ENCODE measurements at places on chromosomes 7 and 10.

DNA sequence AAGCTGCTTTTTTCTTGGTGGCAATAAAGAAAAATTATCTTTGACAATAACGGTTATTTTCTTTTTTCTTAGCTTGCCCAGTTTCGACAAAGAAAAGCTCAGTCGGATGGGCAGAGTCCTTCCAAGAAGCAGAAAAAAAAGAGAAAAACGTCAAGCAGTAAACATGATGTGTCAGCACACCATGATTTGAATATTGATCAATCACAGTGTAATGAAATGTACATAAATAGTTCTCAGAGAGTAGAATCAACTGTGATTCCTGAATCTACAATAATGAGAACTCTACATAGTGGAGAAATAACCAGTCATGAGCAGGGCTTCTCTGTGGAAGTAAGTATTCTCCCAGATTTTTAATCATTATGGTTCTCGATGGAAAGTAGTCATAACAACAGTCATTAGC lies 33.0 kb downstream of the AKAP9 start:
- no peak for DNase-seq

DNA sequence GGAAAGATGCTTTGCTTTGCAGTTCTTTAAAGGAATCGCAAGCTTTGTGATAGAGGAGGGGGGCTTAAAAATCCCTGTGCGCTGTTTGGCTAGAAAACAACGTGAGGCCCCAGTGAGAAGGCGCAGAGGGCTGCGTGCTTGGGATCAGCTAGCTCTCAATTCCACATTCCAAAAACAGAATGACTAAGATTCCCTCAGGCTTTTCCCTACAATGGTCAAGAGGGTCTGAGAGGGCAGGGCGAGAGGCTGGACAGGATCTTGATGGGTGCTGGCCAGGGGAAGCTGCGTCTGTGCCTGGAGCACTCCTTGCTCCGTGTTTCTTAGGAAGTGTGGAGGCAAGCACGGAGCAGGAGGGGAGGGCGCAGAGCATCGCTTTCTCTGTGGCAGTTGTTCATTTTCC lies 72.1 kb upstream of the INHBA start:
- DNase-seq, result no peak

DNA sequence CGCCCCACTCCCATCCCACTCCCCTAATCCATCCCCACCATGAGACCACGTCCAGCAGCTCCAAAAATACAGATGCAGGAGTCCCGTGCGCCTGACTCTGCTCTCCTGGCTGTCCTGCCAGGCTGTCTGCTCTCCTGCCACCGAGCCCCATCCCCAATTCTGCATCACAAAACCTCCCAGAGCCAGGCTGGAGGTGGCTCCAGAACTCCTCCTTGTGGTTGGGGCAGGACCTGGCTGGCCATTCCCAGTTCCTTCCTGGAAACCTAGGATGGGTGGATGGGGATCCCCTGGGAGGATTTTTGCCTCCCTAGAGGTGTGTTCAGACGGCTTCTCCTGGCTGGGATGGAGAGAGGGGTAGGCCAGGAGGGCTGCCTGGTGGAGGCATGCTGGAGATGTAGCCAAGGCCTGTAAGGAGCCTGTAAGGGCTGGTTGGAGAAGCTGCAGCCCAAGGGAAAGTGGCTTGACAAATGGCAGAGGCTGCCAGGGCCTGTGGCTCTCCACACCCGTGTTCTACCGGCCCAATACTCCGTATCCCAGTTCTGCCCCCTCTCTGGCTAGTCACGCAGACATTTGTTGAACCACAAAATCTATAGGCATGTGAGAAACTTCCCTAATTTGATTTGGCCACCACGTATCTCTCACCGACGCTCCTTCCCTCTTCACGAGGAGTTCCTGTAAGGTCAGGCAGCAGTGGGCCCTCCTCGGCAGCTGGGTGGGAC lies 99.3 kb downstream of the ARHGAP22 start:
- peak; percentile 11 for DNase-seq

DNA sequence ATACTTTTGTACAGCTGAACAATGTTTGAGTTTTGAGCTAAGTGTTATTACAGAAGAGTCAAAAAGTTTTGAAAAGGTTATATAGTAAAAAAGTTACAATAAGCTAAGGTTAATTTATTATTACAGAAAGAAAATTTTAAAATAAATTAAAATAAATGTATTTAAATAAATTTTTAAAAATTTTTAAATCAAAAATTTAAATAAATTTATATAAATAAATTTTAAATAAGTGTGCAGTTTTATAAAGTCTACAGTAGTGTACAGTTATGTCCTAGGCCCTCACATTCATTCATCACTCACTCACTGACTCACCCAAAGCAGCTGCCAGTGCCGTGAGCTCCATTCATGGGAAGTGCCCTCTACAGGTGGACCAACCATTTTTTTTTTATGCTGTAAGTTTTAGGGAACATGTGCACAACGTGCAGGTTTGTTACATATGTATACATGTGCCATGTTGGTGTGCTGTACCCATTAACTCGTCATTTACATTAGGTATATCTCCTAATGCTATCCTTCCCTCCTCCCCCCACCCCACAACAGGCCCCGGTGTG lies 462.9 kb upstream of the ZMIZ1 start:
- no peak for DNase-seq

DNA sequence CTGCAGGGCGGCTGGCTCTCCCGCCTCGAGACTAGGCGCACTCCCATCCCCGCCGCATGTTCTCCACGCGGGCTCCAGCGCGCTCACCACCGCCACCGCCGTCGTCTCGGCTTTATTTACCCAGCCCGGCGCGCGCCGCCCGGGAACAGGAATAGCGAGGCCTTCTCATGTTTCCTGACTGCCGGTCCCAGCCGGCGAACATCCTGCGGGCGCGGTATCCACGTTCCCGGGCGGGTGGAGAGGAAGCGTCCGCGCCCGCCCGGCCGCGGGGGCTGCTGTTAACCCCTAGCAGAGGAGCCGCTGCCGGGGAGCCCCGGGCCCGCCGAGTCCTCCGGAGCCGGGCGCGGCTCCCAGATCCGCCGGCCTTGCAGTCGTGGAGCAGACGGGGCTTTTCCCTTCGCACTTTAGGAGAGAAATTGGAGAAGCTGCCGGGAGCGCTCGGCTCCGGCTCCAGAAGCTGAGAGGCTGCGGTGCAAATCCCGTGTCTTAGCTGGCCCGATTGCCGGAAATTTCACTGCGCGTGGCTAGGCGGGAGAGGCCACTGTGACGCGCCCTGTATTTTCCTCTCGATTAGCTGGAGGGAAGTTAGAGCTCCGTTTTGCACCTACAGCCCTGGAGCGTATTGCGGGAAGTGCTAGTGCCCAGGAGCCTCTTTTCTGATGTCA lies at the start of gene MKX:
TSS of gene MKX (minus strand) at position 88 of the 665 bp plus-strand sequence. CDS start 2,404 bp downstream, outside the sequence.
- DNase-seq, result peak; percentile 20

DNA sequence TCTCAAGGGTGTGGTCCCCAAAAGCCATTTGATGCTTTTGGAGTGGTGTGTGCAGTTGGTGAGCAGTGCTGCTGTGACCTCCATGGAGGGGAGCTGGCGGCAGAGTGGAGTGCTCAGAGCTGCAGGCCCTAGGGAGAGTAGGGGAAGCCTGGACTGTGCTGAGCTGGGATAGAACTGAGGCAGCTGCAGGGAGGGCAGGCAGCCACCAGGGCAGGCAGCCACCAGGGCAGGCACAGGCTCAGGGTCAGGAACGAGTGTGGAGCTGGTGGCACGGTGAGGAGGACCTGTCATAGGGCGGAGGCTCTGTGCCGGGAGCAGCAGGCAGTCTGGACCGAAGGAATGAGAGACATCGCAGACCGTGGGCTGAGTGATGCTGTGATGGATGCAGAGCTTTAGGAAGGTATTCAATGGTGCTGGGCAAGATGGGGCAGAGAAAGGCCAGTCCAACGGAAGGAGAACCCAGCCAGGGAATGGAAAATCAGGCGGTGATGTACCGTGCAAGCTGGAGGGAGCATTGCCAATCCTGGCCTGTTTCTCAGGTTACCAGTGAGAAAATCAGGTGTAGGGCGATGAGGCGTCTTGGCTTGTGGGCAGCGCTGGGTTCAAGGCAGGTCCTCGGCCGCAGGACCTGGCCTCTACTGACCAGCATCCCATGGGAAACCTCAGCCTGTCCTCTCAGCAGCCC lies 152.6 kb downstream of the CAMK1D start:
- DNase-seq, result no peak

- DNase-seq, result no peak
Measured at GRCh38 chr10:3272300-3272699, 99.7 kb upstream of the PITRM1 start.

DNA sequence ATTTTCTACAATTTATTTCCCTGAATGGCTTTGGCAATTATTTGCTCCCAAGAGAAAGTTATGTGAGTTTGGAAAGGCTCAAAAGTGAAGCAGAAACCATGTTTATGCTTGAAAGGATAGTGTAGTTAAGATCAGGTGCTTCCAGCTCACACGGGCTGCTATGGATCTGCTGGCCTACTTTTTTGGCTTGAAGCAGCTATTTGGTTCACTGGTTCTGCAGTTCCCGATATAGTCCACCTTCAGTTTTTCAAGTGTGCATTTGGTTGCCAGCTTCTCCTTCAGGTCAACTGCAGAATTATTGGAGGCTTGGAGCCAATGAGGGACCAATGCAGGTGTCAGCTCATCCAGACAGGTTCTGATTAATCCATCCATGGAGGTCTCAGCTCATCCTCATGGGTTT lies 484.3 kb upstream of the SEMA3A start:
- DNase-seq, result no peak

- no peak for DNase-seq
Measured at GRCh38 chr10:60549686-60550085, 160.0 kb upstream of the ANK3 start.

- no peak for DNase-seq
Measured at GRCh38 chr7:33733870-33734650, 171.3 kb upstream of the BMPER start.

DNA sequence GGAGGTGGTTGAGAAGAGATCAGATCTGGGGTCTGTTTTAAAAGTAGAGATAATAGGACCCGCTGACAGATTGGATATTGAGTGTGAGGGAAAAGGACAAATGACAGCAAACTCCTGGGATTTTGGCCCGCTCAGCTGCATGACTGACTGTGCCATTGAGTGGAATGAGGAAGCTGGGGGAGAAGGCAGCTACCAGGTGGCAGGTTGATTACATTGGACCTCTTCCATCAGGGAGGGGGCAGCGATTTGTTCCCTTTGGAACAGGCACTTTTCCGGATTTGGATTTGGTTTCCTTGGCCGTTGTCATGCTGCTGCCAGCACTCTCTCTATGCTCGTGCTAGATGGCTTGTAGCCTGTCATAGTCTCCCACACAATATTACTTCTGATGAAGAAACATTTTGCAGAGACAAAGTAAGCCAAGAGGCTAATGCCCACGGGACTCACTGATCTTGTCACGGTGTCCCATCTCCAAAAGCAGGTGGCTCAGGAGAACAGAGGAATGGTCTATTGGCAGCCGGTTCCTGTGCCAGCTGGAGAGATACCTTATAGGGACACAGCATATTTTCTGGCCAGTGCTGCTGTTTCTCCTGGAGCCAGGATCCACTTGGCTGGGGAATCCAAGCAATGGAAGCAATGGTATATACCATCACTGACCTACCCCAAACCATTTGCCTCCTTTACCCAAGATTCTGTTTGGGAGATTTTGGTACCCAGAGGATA lies 69.1 kb upstream of the WAC start:
- DNase-seq, result no peak

DNA sequence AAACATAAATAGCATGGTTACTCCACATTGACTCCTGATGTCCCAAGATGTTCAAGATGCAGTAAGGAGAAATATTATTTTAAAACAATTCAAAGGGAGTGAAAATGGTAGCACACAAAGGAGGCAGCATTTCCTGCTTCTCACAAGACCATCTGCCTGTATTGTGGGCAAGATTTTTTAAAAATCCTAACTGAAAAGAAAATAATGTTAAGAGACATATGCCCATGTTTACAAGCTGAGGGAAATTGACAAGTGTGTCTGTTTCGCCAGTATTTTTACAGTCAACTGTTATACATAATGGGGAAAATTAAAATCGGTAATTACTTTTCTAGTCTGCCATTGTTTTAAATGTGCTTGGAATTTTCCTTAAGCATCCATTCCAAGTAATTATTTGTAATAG lies 646.2 kb upstream of the C7orf33 start:
- DNase-seq, result no peak

DNA sequence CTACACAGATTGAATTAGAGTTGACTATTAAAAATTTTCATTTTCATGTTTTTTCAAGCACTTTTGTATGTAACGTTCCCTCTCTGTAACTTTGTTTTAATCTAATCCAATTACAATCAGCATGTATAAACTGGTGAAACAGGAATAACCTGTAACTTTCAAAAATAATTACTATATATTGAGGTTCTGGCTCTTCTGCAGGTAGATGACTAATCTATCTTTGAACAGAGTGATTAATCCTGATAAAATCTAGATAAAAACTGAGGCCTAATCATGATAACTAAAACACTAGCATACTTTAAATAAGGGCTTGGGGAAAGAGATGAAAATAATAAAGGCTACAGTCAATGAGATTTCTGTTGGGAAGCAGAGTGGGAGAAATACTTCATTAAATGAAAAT lies 101.6 kb upstream of the KCND2 start:
- no peak for DNase-seq

- DNase-seq, result no peak
Measured at GRCh38 chr7:117639966-117640365, 160.1 kb downstream of the CFTR start.

DNA sequence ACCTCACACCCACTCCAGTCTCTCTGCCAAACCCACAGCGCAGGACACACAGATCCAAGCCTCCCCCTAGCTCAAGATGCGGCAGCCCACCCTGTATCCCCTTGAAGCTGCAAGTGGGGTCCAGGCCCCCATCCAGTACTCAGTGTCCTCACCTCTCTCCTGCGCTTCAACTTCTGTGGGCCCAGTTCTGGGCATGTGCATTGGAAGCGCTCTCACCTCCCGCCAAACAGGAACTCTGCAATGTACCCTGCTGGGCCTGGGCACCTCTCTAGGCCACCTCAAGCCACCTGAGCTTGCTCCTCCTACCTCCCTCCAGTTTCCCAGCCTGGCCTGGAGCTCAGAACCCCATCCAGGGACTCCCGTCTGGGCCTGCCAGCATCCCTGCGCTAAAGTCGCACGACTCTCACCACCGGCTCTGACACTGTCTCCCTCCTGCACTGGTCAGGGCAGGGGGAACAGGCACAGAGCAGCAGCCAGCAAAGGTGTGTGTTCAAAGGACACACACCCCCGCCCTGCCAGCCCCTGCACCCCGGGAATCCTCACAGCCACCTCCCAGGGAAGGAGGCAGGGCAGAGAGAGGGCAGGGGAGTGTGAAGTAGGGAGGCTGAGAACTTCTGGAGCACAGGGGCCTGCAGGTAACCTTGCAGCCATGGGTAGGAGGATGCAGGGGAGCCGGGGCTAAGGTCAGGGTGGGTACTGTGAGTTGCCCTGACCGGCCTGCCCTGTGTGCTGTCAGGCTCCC lies 51.7 kb upstream of the MSMB start:
- no peak for DNase-seq

GRCh38 chr7:156034397-156034796 lies 222.1 kb upstream of the SHH start:
- no peak for DNase-seq

- DNase-seq, result peak; percentile 93
Measured at GRCh38 chr10:102114861-102115618, 5.1 kb downstream of the LDB1 start.

- DNase-seq, result no peak
Measured at GRCh38 chr10:69367469-69367868, 49.2 kb downstream of the TACR2 start.

GRCh38 chr10:21513405-21513788 lies 12.1 kb downstream of the SKIDA1 start:
- no peak for DNase-seq

GRCh38 chr7:135597181-135597925 lies 39.6 kb downstream of the NUP205 start:
- no peak for DNase-seq
